ENCODE measurements at places on chromosomes 16 and 17.
A peak's percentile ranks its signal among the peaks of the same experiment; 100 is the strongest.

- DNase-seq: no peak
These were observed 41.6 kb upstream of the KSR1 start for GRCh38 chr17:27414694-27415093.

- no peak for DNase-seq
These were observed 15.1 kb downstream of the SOX8 start for GRCh38 chr16:996681-997080.

- no peak for DNase-seq
These were observed 14.7 kb upstream of the KLHDC4 start for GRCh38 chr16:87780385-87780989.

GRCh38 chr16:17446661-17447060 lies 24.1 kb downstream of the XYLT1 start:
- no peak for DNase-seq

GRCh38 chr17:54544249-54544648 lies 356.4 kb upstream of the TOM1L1 start:
- DNase-seq: no peak

DNA sequence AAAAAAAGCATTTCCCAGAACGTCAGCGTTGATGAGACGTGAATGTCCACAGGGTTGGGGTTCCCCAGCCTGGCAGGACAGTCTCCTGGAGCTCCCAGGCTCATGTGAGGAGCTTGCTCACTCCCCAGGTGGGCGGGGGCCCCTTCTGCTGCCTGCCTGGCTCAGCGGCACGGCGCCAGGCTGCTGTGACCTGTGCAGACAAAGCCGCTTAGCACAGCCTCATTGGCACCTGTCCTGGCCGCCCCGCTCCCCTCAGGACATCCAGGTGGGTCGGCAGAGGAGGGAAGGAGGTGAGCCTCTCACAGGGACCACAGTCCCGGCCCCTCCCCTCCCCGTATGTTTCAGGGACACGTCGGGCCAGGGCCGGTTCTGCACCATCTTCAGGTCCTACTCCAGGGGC lies 12.9 kb upstream of the WFIKKN1 start:
- DNase-seq: no peak

DNA sequence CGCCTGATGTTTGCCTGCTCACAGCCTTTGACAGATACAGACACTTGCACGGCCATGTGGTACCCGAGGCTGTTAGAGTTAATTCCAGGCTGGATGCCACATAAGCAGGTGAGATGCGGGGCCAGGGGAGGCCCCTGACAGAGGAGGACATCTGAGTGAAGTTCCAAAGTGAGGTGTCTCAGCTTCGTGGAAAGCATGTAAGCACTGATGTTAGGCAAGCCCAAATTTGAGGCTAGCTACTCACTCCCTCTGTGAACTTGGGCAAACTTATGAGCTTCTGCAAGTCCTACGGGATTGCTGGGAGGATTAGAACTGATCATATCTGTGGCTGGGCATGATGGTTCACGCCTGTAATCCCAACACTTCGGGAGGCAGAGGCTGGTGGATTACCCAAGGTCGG lies 39.3 kb upstream of the MARCHF10 start:
- DNase-seq: no peak

DNA sequence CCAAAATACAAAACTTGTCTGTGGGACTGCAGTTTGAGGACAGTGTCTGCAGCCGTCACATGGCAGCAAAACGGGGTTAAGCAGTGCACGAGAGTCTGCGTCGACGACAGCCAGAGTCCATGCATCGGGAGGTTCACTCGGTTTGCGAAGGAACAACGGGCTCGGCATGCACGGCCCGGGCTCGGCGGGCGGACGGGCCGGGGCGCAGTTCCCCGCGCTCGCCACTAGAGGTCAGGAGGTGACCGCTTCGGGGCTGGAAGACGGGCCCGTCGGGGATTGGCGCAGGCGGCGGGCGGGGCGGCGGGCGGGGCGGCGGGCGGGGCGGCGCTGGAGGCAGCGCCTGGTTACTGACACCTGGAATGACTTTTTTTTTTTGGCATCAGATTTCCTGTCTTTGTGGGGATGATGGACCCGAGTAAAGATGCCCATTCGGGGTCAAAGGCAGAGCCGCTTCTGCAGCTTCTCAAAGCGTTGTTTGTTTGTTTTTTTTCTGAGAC lies 6.5 kb downstream of the SCGB1C2 start:
- DNase-seq: peak; percentile 81

DNA sequence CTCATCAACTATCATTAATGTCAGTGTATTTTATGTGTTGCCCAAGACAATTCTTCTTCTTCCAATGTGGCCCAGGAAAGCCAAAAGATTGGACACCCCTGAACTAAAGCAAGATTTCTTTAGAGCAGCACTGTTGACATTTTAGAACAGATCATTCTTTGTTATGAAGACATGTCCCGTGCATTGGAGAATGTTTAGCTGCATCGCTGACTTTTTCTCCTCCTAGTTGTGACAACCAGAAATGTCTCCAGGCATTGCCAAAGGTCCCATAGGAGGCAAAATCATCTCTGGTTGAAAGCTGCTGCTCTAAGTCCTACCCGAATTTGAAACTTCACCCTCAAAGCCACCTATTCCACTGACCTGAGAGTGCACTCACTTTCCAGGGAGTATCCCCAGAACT lies 62.7 kb upstream of the IRX6 start:
- no peak for DNase-seq

DNA sequence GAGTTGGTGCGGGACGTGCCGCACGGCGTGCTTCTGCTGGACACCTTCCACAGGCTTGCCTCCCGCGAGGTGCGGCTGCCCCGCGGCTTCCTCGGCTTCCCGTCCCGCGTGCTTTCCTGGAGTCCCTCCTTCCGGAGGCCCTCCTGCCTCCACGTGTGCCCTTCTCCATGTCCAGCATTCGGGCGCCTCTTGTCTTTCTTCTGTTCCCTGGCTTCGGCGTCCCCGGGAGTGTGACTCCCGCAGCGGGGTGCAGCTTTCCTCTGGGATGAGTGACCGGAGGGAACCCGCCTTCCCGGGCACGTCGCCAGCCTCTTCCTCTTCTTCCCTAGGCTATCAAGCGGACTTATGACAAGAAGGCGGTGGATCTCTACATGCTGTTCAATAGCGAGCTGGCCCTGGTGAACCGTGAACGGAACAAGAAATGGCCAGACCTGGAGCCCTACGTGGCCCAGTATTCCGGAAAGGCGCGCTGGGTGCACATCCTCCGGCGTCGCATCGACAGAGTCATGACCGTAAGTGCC lies 23.0 kb downstream of the DNAH2 start:
- DNase-seq: no peak

DNA sequence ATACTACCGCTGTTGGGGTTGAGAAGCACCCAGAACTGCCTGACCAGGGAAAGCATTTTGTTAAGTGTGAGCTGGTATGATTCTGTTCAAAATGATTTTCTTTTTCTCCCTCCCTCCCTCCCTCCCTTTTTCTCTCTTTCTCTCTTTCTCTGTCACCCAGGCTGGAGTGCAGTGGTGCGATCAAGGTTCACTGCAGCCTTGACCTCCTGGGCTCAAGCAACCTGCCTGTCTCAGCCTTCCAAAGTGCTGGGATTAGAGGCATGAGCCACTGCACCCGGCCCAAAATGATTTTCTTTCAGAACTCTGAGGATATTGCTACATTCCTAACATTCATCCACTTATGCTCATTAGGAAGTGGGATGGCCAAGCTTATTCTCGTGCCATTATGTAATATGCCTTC lies 41.3 kb downstream of the SLC47A1 start:
- no peak for DNase-seq

- no peak for DNase-seq
These were observed 2.7 kb downstream of the CCDC102A start for GRCh38 chr16:57533431-57534336.

GRCh38 chr17:4475463-4475862 lies 23.2 kb upstream of the SPNS2 start:
- no peak for DNase-seq

- no peak for DNase-seq
These were observed 121.5 kb downstream of the STXBP4 start for GRCh38 chr17:55090079-55090492.

- no peak for DNase-seq
These were observed 40.3 kb downstream of the MARVELD3 start for GRCh38 chr16:71666264-71666663.

DNA sequence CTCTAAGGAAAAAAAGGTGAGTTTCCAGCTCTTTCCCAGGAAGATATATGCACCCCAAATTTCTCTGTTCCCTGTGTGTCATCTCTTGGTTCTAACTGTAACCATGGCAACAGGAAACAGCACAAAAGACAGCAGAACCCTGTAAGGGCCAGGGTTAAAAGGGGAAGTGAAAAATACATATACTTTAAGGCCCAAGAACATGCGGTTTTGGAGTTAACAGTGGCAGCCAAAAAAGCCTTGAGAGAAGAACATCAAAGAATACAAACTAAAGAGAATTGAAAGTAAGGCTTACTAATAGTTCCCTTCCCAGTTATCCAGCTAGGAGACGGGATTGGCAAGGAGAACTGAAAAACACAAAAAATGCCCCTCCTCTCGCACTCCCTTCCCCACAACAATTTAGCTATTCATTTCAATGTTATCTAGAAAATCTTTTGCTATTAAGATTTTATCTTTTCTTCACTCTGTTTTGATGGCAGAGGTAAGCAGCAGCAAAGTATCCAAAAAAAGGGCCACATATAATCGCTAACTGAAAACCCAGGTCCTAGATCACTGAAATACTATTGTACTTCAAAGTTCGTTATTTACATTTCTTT lies 1.5 kb downstream of the SPOP start:
- DNase-seq: no peak

GRCh38 chr17:55830699-55831471 lies 80.0 kb downstream of the PCTP start:
- DNase-seq: no peak

DNA sequence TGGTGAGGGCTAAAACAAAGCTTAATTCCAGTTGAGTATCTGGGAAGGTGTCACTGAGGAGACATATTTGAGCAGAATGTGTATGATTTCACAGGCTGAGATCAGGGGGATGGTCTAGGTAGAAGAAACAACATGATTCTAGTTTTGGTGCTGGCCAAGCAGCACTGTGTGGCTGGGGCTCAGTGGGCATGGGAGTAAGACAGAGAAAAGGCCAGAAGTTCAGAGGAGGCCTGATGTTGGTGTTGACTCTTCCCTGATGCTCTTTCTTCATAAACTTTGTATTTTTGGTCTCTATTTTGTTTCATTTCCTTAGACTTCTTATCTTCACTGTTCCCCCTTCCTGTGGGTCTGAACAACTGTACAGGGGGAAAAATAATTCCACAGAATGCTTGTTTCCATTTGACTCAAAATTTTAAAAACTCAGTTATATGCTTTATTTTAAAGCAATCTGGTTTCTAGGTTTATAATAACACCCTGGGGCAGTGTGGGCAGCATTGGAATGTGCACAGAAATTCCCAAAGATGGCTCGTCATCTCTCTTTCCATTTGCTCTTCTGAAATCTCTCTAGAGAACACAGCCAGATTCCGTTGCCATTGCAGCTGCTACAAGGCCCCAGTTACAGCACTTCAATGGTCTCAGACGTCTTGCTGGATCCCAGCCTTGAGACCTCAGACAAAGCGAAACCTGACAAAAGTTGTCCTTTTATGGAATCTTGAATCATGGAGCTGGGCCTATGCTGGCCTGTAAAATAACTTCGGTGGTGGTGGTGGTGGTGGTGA lies 68.3 kb downstream of the SNX11 start:
- DNase-seq: no peak

DNA sequence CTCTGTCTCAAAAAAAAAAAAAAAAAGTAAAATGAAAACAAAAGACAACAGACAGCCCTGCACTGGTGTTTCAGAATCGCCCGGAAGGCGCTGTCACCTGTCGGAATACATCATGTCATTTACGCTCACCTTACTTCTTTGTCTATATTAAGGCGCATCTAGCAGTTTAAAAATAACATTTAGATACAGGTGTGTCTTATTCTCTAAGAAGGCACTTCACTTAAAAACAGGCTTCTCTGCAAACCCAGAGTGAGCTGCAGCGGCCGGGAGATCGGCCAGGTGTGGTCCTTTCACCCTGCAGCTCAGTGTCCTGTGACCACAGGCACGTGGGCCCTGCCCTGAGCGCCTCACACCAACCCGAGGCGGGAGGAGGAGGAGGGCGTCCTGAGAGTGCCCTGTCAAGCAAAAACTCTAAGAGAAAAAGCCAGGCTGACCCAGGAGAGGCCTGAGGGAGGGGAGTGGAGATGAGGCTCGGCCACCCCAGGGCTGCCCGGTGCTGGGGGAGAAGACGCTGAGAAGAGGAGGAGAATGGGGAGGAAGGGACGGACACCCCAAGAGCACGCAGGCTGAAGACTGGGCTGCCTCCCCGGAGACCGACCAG lies 3.3 kb upstream of the LMF1 start:
- no peak for DNase-seq

DNA sequence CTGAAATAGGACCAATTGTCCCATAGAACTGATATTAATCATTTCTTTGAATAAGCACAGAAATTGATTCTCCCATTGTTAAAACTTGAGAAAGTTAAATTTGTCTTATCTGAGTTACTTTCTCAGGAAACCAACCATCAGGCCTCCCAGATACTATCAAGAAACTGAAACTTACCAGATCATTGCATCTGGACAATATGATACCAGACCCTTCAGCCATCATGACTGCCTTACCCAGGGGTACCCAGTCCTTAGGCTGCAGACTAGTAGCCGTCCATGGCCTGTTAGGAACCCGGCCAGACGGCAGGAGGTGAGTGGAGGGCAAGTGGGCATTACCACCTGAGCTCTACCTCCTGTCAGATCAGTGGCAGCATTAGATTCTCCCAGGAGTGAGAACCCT lies 7.8 kb downstream of the STXBP4 start:
- no peak for DNase-seq

- DNase-seq: no peak
These were observed 105.8 kb upstream of the CORO6 start for GRCh38 chr17:29728490-29728889.

GRCh38 chr16:18800293-18800692 lies 1.1 kb downstream of the ARL6IP1 start:
- no peak for DNase-seq

GRCh38 chr17:77943971-77944370 lies 14.5 kb upstream of the TNRC6C start:
- no peak for DNase-seq

DNA sequence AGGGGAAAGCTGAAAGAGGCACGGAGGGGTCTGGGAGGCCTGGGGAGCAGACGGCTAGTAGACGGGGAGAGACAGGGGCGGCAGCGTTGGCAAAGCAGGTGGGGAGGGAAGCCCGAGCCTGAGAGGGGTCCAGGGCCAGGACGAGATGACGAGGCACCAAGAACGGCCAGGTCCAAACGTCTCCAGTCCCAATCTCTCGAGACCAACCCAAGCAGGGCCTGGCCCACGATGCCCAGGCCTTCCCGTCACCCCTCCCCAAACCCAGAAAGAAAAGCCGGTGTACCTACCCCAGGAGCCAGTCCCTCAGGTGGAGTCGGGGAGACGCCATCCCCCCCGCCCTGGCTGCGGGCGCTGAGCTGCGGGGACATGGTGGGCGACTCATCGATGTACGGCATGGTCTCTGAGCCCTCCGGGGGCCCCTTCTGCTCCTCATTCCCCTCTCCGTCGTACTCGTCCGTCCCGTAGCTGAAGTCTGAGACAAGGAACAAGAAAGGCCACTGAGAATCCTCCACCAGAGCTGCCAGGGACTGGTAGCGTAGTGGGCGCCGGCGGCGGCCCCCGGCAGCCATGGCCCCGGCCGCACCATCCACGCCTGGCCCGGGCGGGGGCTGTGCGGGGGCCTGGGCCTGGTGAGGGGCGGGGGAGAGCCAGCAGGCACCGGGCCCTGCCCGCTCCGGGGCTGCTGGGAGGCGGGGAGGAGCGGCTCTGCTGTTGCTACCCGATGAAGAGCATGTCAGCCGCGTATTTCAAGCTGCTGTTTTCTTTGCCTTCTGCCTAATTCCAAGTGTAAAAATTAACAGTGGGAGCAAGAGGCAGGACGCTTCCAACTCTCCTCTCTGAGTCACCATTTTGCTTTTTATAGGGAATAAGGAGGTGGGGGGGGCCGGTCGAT lies 54.6 kb downstream of the ABR start:
- DNase-seq: no peak

All from stimulated activated CD4-positive, alpha-beta T cell treated with anti-CD3 and anti-CD28 coated beads, Interleukin-12 subunit alpha, Interleukin-12 subunit beta, amount 100 ng/mL, for 24 hours (primary cell).